ENCODE measurements at places on chromosomes 13 and 19.

DNA sequence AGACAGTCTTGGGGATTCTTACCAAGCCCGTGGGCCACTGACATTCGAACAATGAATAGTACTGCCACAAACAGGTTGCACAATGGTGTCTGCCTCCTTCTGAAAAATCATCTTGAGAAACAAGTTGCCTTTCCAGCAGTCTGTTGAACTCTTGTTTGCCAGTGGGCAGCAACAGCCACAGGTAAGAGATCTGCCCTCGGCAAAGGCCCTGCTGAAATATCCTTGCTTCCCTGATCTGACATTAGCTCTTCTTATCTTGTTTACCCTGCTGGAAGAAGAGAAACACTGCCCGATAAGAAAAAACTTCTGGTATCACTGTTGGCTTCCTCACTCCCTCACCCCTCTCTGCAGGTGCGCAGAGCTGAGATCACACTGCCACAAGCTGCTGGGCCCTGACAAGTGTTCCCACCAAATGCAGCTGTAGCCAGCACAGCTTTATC lies 2.0 kb downstream of the DOCK9 start:
- no peak for DNase-seq

GRCh38 chr19:375395-376110 lies 31.0 kb upstream of the MIER2 start:
- no peak for DNase-seq

- no peak for DNase-seq
These were observed 9.5 kb upstream of the AMER2 start for GRCh38 chr13:25181597-25181996.

DNA sequence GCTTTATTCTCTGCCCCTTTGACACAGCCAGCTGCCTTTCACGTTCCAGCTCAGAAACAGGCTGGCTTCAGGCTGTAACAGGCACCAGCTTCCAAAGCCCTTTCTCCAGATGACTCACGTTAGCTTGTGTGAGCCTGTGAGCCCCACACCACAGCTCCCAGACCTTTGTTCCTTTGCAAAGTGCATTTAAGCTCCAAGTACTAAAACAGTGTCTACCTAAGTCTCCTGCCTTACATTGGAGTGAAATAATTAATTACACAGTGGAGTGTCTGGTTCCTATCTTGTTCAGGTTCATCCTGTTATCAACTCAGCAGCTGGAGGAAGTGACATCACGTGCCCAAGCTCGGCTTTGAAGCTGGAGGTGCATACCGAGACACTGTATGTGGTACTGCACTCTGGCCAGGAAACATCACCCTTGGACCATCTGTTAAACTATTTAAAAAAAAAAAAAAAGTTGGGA lies 475.8 kb downstream of the FOXO1 start:
- DNase-seq, result no peak

GRCh38 chr13:111380431-111380830 lies 60.0 kb downstream of the TEX29 start:
- no peak for DNase-seq

DNA sequence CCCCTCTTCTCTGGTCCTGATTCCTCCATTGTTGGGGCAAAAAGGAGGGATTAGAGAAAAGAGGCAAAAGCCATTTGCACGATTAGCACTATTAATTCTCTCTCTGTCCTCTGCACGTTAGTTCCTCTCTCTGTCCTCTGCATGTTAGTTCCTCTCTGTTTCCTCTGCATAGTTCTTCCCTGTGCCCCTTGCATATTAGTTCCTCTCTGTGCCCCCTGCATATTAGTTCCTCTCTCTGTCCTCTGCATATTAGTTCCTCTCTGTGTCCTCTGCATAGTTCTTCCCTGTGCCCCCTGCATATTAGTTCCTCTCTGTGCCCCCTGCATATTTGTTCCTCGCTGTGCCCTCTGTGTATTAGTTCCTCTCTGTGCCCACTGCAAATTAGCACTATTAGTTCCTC lies 847.2 kb upstream of the GPC6 start:
- DNase-seq, result no peak

- no peak for DNase-seq
These were observed 60.0 kb downstream of the FLT1 start for GRCh38 chr13:28434926-28435325.

DNA sequence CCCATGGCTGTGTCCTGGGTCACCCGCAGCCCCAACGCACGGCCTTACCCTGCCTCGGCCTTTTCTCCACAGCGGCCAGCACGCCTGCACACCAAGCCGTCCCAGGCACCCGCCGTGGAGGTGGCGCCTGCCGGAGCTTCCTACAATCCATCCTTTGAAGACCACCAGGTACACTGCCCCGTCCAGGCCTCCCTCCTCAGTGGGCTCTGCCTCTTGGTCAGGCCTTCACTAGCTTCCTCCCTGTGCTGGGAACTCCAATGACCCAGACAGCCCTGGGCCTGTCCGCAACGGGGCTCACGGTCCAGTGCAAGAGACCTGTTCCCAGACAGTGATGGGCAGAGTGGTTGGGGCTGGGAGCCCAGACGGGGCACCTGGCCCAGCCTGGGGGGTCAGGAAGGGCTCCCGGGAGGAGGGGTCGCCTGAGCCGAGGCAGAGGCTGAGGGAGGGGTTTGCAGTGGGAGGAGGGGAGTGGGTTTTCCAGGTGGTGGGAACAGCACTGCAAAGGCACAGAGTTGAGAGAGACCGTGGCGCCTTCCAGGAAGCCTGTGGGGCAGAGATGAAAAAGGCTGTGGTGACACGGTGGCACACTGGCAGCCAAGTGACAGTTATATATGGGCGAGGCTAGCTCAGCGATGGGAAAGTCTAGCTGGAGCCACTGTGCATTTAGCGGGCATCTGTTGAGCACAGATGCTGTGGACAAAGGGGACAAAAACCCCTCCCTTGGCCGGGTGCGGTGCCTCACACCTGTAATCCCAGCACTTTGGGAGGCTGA lies 7.3 kb downstream of the NOP53 start:
- DNase-seq, result no peak

DNA sequence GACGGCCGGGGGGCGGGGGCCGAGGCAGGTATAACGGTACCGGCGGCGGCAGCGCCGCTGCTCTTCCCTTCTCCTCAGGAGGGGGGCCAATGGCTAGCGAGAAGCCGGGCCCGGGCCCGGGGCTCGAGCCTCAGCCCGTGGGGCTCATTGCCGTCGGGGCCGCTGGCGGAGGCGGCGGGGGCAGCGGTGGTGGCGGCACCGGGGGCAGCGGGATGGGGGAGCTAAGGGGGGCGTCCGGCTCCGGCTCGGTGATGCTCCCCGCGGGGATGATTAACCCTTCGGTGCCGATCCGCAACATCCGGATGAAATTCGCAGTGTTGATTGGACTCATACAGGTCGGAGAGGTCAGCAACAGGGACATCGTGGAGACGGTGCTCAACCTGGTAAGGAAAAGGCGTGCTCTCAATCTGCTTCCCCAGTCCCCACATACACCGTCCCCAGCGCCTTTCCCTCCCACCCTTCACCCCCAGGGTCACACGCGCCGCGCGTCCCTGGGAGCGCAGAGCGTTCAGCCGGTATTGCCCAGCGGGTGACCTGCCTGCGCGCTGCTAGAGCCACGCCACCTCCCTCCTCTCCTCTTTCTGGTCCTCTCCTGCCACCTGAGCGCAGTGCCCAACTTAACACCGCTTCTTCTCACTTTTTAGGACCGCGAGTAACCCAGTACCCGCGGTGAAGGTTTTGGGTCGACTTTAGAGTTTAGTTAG lies 814 bp downstream of the NBEA start:
- DNase-seq, result no peak

DNA sequence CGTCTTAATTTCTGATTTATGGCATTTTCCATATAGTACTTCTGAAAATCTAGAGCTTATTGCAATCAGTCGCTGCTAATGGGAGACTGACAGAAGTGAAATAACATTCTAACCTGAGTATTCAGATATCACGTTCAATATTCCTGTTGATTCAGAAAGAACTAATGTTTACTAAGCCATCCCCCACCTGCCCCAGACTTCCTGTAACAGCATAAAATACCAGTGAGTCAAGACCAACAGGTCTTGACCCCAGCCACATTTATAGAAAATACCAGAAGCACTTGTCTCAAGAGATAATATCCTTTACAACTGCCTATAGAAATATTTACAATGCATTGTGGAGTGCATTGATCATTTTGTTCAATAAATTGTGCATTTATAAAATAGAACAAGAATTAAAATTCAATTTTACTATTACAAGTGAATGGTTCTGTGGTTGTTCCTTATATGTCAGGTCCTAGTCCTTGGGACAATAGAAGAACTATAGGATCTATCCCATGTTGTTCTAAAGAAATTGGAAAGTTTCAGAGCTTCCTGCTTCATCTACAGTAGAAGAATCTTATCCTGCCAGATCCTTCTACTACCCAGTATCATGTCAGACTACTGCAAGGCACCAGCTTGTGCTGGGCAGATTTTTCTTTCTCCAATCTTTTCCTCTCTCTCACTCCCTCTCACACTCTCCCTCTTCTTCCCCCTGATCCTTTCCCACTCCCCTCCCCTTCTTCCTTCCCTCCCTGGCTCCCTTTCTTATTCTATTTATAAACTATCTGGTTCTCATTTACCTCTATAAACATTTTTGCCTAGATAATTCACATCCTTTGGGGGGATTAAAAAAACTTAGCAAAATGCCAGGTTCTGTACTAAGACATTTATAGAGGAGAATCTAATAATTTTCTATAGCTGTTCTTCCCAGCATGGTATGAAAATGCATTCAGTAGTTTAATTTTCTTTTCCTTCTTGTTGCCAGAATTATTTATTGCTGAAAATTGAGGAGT lies 629.9 kb downstream of the DIAPH3 start:
- no peak for DNase-seq

DNA sequence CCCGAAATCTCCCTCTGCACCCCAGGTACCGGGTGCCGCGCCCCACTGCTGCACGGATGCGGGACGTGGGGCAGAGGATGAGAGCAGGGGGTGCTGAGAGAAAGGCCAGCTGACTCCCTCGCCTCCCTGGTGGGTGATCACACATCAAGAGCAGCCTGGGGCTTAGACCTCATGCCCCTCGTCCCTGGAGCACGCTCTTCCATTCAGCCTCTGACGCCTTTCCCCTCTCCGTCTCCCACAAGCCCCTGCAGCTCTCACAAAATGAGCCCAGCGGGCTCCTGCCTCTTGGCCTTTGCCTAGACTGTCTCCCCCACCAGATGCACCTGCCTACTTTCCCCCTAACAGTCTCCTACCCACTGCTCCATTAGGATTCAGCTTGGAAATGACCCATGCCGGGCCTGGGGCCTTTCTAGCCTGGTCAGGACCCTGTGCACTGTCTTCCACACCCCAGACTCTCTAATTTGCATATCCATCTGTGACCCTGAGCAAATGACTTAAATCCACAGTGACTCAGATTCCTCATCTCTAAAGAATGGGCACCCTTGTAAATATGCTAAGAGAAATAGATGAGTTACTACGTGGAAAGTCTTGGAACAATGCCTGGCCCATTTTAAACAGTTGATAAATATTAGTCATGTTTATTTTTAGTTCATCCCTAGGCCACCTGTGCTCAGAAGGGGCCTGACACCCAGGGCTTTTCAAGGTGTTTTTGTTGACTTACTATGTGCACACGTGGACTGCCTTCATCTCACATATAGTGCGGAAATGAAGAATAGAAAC lies 582 bp upstream of the PTPRH start:
- no peak for DNase-seq

- DNase-seq, result no peak
These were observed 8.8 kb downstream of the POLRMT start for GRCh38 chr19:624433-625109.

DNA sequence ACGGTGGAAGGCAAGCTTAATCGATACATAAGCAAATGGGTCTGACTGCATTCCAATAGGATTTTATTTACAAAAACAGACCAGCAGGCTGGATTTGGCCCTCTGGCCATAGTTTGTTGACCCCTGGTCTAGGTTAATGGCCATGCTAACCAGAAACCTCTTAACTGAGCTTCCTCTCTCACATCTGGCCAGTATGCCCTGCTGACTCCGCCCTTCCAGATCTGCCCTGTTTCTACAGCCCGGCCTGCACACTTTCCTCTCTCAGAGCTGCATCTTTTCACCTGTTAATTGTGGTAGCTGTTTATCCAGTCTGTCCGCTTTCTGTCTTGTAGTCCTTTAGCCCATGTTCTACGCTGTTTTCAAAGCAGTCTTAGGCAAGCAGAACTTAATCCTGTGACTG lies 25.6 kb downstream of the EDNRB start:
- DNase-seq, result no peak

DNA sequence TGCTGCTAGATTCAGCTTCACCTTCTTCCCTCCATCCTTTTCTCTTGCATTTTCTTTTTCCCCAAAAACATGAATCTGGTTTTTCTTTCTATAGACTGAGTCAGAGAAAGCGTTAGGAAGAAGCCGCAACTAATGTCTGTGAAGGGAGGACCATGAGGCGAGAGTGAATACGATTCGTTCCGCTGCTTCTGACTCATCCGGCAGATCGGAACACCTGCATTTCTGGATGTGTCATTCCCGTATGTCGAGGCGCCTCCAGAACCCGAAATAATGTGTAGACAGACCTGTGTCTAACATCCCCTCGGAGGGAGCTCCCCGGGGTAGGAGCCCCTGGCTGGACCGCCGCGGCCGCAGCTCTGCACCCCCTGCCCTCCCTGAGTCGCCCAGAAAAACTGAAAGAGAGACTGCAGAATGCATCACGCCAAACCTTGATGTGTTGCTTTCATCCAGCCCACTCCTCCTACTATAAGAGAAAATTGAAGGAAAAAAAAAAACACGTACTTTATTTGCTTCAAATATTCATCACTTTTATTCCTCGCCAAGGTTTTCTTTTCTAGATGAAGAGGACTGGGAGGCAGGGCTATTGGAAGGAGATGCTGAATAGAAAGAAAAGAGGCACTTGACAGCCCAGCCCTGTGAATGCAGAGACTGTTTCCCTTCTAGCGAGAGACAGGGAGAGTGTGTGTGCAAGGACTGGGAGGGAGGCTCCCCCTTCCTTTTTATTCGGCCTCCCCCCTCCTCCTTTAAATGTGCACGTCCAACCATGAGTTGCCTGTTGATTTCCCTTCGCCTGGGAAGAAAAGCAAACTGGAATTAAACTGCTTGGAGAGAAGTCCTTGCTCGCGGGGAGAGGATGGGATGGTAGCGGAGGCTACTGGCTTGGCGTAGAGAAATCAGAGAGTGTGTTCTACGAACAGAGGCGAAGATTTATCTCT lies 616 bp upstream of the PCDH17 start:
- DNase-seq, result no peak

- DNase-seq, result no peak
These were observed 4.3 kb upstream of the USF2 start for GRCh38 chr19:35264268-35265125.

- DNase-seq, result no peak
These were observed 1.3 kb upstream of the RPS9 start for GRCh38 chr19:54199401-54199800.

GRCh38 chr13:92300651-92301050 lies 902.2 kb downstream of the GPC5 start:
- no peak for DNase-seq

- DNase-seq, result no peak
These were observed 8.2 kb upstream of the DHDH start for GRCh38 chr19:48925240-48925843.

All from activated gamma-delta T cell treated with anti-CD3 and anti-CD28 coated beads, Interleukin-2, amount 50 U/mL, for 16 hours (primary cell).